Left kidney (tissue), 8 donors: ENCODE measurements at places on chromosomes 2 and 18.

DNA sequence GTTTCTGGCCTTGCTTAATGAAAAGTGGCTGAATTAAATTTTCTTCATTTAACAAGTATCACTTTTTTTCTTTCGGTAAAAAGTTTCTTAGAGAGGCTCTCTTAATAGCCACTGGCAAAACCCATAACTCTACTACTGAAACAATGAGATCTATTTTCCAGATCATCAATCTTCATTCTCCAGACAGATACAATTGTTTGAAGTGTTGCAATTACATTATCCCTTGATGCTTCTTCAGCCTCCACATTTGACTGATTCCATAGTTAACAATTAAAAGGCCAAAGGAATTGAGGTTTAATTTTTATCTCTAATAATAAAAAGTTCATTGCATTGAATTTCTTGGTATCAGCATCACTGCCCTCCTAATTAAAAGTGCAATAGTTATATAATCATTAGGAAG, 176.3 kb downstream of the ZNF385B start:
- no peak for DNase-seq

- DNase-seq: no peak
Observed at GRCh38 chr18:55228191-55228590, 268.9 kb upstream of the CCDC68 start.

DNA sequence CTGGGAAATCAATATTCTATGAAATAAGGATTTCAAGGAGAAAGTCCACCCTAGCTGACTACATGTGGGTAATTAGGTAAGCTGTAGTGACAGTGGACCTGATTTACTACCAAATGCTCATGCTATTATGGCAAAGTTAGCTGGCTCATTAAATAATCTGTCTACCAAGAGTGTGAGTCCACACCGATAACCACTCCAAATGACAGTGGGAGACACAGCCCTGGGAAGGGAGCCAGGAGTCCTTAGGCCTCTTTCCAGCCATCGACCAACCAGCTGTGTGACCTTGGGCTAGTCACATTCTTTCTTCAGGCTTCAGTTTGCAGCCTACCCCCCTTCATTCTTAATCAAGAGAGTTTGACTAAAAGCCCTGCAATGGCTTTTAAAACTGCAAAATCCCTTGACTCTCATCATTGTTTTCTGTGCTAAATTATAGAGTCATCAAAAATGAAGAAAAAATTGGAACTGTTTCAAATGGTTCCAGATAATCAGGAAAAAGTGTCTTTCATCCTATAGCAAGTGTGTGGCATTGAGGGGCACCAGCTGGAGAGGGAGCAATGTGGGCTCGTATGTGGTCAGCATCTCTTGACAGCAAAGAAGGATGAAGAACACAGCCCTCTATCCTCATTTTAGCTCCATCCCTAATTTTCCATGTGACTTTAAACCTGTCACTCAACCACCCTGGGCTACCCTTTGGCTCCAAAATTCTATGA, 45.6 kb upstream of the SLC14A2 start:
- DNase-seq: no peak

DNA sequence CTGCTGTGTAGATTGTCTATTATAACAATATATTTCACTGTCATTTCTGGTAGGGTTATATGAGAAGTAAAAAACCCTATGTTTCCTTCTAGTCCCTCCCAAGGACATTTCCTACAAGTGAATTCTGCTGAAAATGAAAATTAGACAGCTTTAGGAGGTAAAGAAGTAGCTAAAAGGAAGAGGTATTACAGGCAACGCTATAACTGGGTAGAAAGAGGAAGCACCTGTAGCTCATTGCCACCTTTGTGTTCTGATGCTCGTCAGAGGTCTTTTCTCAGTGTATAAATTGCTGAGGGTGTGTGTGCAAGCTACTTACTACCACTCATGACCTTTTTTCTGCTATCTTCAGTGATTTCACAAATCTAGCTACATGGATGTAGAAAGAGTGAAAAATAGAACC, 1.4 kb downstream of the DNAJC10 start:
- no peak for DNase-seq

- DNase-seq: no peak
Observed at GRCh38 chr2:236642125-236642524, 72.5 kb downstream of the ACKR3 start.

GRCh38 chr2:191436368-191437055, 191.3 kb downstream of the MYO1B start:
- DNase-seq: no peak

DNA sequence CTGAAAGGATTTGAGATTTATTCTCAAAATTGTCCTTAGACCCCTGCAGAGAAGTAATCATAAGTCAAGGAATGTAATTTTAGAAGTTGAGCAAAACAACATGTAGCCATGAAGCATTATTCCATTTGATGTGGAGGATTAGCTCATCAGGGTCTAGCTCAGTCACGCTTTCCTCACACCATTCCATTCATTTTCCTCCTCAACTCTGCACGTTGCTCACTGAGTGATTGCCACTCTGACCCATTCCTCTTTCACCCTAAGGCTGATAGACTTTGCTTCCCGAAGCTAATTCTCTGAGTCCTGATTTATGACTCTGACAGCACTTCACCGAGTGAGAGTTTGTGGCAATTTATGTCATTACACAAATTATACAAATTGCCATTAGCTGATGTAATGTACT, 820.6 kb upstream of the PIK3C3 start:
- DNase-seq: no peak

DNA sequence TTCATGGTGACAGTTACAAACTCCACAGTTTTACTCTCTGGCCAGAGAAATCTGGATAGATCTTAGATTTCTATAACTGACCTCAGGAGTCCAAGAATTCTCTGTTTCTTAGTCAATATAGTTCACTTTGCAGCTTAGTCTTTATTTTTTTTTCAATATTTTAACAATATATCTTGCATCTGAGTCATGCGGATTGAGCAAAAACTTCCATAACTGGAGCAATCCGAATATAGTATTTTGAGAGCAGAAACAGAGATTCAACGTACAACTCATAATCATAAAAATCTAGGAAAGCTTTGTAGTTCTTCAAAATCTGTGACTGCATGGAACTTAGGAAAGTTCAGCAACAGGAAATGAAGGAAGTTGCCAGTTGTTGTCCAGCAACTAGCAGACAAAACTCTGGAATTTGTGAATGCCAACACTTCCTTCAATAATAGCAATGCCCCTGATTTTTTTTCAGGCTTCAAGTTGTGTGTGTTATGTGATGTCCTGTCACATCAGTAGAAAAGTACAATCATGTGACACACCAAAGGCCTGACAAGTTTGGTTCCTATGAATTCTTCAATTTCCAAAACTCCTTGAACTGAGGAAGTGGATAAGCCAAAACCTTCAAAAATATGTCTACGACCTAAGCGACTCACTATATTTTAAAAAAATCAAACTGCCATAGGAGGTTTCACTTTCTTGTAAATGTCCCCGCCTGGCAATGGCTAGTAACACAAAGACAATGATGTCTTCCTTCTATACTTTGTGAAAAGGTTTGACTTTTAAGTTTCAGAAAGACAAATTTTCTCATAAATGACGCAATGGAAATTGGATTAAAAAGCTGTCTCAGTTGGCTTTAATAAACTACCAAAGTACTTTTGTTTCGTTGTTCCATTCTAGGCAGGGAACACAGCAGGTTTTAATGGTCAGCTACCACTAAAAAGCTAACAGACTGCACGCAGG, 510.6 kb downstream of the ERBB4 start:
- no peak for DNase-seq

DNA sequence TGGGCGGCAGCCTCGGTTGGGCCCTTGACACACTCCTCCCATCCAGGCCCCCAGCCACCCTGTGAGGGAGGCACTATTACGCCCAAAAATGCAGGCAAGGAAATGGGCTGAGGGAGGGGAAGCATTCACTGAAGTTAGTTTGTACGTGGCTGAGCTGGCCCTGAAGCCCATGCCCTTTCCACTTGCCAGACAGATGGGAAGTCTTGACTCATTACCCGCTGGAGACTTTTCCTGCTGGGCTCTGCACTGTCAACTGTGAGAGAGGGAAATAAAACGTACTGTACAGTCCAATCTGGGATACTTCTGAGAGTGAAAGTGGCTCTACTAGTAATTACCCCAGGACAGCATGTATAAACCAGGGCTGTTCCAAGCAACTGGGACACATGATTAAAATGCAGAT, 125.9 kb downstream of the MSH2 start:
- no peak for DNase-seq

DNA sequence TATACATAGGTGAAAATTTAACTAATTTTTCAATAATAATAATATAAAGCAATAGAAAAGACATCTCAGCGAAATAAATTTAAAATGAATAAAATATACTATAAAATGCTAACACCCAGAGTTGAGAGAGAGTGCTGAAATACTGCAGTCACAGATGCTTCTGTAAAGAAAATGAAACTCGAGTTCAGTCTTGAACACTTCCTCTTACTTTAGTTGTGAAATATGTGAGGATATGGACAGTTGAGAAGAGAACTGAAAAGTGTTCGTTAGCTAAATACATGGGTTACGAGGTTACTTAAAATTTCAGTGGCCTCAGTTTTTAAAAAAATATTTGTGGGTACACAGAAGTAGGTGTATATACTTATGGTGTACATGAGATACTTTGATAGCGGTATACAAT, 106.8 kb downstream of the DNAH7 start:
- DNase-seq: no peak

GRCh38 chr18:74496508-74497323, 553 bp downstream of the CNDP2 start:
- DNase-seq: peak; percentile 20

GRCh38 chr2:161956738-161957137, 117.3 kb downstream of the DPP4 start:
- no peak for DNase-seq

DNA sequence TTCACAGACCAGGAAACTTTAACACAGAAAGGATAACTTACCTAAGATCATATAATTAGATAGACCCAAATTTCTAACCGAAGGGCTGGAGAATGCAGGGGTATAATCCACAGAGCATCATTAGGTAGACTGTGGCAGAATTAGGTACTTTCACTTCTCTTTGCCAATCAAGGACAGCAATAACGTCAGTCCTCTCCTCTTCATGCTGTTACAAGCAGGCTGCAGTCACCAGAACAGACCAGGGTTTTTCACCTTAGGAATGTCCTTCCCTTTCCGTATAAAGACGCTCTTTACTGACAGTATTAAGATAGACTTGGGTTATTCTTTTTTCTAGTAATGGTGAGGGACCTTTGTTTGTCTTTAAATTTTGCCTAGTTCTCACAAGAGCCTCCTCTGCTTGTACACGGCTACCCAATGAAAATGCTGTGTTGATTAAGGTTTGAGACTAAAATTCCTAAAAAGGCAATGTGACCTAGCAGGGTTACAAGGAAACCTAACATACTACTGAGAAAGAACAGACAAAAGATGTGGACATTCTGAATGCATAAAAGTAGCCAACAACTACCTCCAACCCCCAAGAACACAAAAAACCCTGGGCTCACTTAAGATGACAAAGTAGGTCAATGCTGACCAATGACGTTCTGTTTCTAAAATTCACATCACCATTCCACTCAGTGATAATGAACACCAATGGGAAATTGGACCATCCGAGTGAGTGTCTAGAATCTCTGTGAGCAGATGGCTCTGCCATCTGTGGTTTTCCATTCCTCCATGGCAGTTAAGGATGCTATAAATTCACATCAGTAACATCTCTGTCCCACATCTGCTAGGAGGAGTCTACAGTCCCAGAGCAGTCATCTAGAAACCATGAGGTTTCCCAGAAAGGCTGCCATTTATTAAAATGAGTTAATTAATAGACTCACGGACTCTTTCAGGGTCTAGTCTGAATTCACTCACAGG, 2.1 kb downstream of the PDIA6 start:
- DNase-seq: no peak

GRCh38 chr2:69022548-69022947, 9.6 kb downstream of the ANTXR1 start:
- no peak for DNase-seq
